ENCODE measurements at places on chromosomes 7 and 10.
A peak's percentile ranks its signal among the peaks of the same experiment; 100 is the strongest.

GRCh38 chr10:123266971-123267370 is 112.8 kb downstream of the BUB3 start:
- DNase-seq, result no peak

- DNase-seq, result no peak
These were observed 62.4 kb downstream of the CTTNBP2 start for GRCh38 chr7:117810642-117811512.

GRCh38 chr7:4144172-4144701 is 537.9 kb upstream of the FOXK1 start:
- no peak for DNase-seq

GRCh38 chr10:24239289-24240040 is 30.5 kb downstream of the KIAA1217 start:
- no peak for DNase-seq

- DNase-seq, result no peak
These were observed 88.9 kb downstream of the C1GALT1 start for GRCh38 chr7:7271094-7271874.

- no peak for DNase-seq
These were observed 48.6 kb upstream of the KIF5B start for GRCh38 chr10:32104622-32105509.

DNA sequence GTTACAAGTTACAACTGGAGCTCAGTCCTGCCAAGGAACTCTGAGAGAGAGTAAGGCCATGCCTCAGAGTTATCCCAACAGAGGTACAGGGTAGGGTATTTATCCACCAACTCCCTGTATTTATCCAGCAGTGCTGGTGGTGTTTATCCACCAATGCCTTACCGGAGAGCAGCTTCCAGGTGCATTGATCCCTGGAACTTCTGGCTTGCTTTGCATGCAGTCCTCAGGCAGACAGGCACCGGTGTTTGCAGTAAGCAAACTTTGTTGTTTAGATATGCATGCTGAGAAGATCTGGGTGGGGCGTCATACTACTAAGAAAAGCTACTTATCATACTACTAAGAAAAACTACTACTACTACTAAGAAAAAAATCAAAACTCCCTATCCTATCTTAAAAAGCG is 92.4 kb downstream of the CYP26A1 start:
- no peak for DNase-seq

- no peak for DNase-seq
These were observed 1.4 kb downstream of the CPA4 start for GRCh38 chr7:130294314-130294713.

GRCh38 chr7:157337316-157338149 is 729 bp downstream of the DNAJB6 start:
- DNase-seq, result peak; percentile 41

DNA sequence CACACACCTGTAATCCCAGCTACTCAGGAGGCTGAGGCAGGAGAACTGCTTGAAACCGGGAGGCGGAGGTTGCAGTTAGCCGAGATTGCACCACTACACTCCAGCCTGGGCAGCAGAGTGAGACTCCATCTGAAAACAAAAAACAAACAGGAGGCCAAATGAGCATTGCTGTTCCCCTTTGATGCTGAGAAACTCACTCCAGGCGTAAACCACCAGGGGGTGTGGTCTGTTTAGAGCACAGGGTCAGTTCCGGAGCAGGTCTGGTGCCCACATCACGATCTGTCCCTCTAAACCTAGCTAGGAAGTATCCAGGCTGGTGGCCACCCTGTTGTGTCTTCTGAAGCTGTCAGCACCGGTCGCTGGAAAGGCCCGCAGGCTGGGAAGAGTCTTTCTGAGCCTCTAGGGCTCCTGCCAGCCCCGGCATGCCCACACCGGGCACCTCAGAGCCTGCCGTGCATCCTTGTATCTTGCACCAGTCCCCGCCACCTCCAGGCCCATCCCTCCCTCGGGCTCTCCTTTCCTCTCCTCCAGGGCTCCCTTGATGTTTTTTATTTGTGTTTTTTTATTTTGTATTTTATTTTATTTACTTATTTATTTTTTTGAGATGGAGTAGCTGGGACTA is 66.3 kb upstream of the SH2B2 start:
- DNase-seq, result no peak

DNA sequence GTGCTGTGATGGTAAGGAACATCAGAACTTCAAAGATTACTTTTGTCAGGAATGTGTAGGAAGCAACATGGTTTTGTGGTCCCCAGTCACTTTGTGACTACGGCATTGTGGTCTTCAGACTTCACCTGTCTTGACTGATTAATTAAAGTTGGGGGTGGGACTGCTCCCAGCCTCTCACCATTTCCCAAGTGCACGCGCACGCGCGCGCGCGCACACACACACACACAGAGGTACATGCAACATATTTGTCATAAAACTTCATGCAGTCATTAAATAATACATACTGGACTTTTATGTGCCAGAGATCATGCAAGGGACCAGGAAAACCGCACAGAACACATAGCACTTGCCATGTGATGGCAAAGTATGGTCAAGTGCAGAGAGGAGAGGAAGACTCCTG is 181.2 kb downstream of the EVX1 start:
- no peak for DNase-seq

DNA sequence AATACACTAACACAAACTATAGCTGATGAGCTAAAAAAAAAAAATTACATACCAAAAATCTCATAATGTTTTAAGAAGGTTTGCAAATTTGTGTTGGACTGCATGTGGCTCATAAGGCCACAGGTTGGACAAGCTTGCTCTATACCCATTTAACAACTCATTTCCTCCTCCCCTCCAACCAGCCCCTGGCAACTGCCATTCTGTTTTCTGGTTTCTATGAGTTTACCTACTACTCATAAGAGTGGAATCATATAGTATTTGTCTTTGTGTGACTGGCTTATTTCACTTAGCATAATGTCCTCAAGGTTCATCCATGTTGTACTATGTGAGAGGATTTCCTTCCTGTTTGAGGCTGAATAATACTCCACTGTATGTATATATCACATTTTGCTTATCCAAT is 100.4 kb upstream of the ARHGAP21 start:
- no peak for DNase-seq

DNA sequence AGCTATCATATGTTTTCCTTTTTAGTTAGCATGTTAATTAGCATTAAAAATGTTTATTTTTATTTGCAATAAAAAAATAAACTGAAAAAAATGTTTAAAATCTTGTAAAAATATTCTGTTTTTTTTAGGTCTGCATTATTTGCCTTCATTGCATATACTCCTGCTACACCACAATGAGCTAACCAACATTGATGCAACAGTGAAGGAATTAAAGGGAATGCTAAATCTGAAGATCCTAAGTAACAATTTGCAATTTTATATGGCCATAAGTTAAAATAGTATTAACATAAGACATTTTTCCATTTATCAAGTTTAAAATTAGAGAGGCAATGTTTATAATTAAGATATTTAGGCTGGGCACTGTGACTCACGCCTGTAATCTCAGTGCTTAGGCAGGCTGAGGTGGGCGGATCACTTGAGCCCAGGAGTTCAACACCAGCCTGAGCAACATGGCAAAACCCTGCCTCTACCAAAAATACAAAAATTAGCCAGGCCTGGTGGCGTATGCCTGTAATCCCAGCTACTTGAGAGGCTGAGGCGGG is 32.2 kb downstream of the LRRC72 start:
- DNase-seq, result no peak

GRCh38 chr10:63503395-63503794 is 17.8 kb upstream of the REEP3 start:
- DNase-seq, result no peak

- no peak for DNase-seq
These were observed 114.4 kb downstream of the AHR start for GRCh38 chr7:17412883-17413282.

- no peak for DNase-seq
These were observed 46.8 kb downstream of the HIP1 start for GRCh38 chr7:75691793-75692543.

- DNase-seq, result no peak
These were observed 19.6 kb upstream of the SCIN start for GRCh38 chr7:12550956-12551355.

GRCh38 chr10:95559471-95559870 is 1.7 kb downstream of the SORBS1 start:
- DNase-seq, result no peak

DNA sequence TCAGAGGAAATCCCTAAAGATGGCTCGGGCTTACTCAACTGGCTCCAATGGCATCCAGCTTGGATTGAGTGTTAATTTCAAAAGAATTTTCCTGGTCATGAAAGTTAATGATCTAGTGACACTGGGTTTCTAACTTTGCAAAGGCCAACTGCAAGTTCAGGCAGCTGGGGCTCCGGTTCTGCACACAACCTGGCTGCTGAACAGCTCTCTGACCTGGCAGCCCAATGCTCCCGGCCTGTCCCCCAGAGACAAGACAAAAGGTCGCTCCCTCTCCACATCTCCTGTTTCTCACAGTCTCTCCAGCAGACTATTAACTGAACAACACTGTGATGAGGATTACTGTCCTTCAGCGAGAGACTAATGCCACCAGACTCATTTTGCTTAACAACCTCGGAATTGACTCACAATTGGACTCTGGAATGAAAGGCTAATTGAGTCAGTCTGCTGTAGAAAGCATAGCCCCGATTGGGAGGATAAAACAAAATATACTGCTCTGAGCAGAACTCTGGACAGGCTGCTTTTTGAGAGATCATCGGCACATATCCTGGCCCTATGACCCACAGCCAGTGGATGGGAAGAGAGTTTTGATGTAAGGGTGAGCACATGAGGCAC is 174.5 kb downstream of the GFRA1 start:
- no peak for DNase-seq

GRCh38 chr10:120336911-120337540 is 120.0 kb upstream of the PLPP4 start:
- peak; percentile 8 for DNase-seq

GRCh38 chr10:49549640-49550346 is 10.9 kb upstream of the ERCC6 start:
- no peak for DNase-seq

DNA sequence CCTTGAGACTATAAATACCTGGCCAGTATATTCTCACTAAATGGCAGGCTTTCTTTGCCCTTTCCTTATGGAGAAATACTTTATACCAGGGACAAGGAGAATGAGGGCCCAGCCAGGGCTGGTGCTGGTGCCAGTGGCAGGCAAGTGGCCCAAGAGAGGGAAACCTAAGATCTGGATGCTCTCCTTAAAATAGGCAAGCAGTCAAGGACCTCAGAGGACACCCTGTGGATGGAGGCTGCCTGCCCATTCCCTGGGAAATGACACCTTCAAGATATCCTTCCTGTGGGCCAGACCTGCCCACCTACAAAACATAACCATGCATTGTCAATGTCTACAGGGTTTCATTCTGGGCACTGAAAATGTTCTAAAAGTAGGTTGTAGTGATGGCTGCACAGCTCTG is 29.1 kb downstream of the POLR3A start:
- DNase-seq, result no peak

- no peak for DNase-seq
These were observed 408.6 kb upstream of the NPVF start for GRCh38 chr7:25636871-25637283.

GRCh38 chr7:78311181-78311580 is 512.6 kb downstream of the PHTF2 start:
- no peak for DNase-seq

- no peak for DNase-seq
These were observed 33.6 kb downstream of the ZEB1 start for GRCh38 chr10:31352436-31353226.

DNA sequence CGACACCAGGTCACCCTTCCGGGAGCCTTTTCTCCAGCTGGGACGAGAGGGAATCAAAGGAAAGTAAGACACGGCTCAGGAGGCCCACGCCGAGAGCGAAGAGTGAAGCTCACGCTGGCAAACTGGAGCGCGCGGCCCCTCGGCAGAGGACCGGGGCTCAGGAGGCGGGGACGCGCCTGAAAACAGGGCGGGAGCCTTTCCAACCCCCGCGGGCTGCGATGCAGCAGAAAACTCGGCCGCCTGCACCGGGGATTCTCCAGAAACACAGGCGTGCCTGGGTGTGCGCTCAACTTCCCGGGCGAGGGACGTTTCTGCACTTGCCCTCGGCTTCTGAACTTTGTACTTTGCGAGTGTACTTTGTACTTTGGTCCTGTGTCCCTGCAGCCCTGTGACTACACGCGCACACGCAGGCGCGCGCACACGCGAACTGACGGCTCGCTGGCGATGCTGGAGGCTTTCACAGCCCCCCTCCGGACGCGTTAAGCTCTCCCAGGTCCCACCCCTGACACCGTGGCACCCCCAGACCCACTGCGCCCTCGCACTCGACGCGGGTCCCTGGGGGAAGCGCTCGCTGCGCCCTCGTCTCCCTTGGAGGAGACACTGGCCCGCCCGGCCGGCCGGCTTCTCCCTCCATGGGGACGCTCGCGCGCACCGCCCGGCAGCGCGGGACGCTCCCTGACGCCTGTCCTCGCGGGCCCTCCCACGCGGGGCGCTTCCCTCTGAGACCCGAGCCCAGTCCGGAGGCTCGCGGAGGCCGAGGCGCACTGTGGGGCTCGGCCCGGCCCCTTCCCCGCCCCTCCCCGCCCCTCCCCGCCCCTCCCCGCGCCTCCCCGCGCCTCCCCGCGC is 588 bp upstream of the PAOX start:
- DNase-seq, result peak; percentile 16

DNA sequence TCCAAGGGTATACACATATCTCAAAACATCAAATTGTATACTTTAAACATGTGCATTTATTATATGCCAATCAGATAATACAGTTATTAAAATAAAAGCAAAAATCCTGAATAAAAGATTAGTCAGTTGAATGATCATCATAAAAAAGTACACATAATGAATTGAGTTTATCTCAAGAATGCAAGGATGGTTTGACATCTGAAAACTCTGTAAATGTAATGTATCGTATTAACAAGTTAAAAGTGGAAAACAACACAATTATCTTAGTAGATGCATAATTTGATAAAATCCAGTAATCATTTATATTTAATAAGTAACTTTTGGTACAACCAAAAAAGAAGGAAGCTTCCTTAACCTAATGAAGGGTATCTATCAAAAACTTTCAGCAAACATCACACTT is 86.6 kb downstream of the COL28A1 start:
- DNase-seq, result no peak

DNA sequence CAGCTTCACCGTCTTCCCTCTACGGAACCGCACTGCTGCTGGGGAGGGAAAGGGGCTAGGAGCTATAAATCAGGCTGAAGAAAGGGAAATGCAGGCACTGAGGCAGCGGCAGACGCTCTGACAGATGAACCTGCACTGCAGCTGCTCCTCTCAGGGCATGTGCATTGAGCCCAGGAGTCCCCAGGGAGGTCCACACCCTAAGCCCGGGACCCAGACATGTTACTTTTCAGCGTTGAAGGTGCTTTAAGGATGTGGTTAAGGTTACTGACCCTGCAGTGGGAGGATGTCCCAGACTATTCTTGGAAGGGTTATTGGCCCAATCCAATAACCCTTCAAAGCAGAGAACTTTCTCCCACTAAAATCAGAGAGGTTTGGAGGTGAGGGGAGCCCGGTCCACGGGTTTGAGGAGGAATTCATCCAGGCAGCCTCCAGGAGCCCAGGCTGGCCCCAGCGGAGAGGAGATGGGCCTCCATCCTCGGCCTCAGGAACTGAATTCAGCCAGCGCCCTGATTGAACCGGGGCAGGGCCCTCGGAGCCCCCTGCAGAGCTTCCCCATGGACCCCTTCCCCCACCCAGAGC is 75.4 kb downstream of the ADARB2 start:
- DNase-seq, result no peak

Data from AML-193 (cell line).